Temporal lobe (tissue), 4 donors: ENCODE measurements at places on chromosomes 2 and 18. TPM values are rescaled to one million over a fixed set of nuclear protein-coding genes. Genes with fewer than 3 reads are reported as not detected.

Gene DCDC2C
- 0.49 TPM for total RNA-seq

Gene PLGLB1
- 6.6 TPM for total RNA-seq

Gene SULT1C4
- 16.7 TPM for total RNA-seq

Gene DTNB
- 13.0 TPM for total RNA-seq

Gene SLC9A2
- total RNA-seq = 0.49 TPM

Gene PDE1A
- total RNA-seq = 41.8 TPM

Gene CHN1
- 41.1 TPM for total RNA-seq

Gene CD8B2
- total RNA-seq = under 0.01 TPM

Gene ST8SIA5
- total RNA-seq = 13.3 TPM

Gene NEMP2
- total RNA-seq = 4.2 TPM

Gene AOX1
- 1.7 TPM for total RNA-seq

Gene ABCB11
- 0.25 TPM for total RNA-seq

Gene FAM228A
- 3.7 TPM for total RNA-seq

Gene ZSWIM2
- 0.49 TPM for total RNA-seq

Gene RAD51AP2
- total RNA-seq = 0.25 TPM

Gene FBXO41
- total RNA-seq = 30.0 TPM

Gene AQP4
- total RNA-seq = 84.8 TPM

Gene ZNF892
- 31.0 TPM for total RNA-seq

Gene AGXT
- not detected for total RNA-seq

Gene KCNIP3
- total RNA-seq = 3.0 TPM

Gene MC4R
- 1.2 TPM for total RNA-seq

Gene PTPRN
- total RNA-seq = 32.7 TPM

Gene MYO7B
- total RNA-seq = under 0.01 TPM

Gene TPO
- total RNA-seq = not detected

Gene RAPGEF4
- total RNA-seq = 13.5 TPM

Gene KCNE4
- total RNA-seq = 2.5 TPM
